ENCODE measurements at places on chromosomes 16 and 17.

DNA sequence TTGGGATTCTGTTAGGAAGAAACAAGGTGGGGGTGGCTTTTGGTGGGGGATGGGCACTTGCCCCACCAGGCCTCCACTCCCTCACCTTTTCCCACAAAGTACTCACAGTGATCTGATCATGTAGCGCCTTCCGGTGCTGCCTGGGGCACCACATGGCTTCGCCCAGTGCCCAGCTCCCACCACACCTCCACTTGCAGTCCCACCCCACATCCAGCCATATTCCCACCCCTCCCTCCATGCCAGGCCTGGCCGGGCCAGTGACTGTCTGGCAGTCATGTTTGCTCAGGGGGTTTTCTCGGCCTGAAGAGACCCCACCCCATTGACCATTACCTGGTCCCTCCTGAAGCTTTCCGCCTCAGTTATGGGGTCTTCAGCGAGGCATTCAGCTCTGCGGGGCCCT, 201.5 kb downstream of the SPECC1 start:
- DNase-seq = no peak

DNA sequence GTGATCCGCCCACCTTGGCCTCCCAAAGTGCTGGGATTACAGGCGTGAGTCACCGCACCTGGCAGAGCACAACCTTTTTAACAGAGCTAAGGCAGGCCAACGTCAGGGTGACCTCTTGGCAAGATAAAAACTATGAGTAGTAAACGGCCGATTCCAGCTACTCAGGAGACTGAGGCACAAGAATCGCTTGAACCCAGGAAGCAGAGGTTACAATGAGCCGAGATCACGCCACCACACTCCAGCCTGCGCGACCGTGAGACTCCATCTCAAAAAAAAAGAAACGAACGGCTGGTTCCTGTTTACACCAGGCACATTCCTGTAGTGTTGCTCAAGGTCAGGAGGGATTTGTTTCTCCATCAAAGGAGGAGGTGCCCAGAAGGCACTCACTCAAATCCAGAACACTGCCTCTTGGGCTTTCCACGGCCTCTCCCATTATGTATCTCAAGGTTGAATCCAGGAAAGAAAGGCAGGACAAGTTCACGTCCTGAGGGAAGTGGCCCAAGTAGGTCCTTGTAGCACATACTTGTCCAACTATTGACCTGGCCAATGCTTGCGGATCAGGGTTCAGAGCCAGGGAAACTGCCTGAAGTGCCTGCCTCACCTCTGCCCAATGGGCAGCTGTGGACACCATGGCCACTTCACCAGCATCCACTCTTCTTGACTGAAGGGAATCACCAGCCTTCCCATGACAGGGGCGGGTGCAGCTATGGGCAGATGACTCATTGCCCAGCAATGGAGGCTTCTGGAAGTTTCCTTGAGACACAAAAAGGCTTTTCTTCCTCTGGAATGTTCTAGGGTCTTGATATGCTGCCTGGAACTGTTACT, 13.5 kb downstream of the KNOP1 start:
- no peak for DNase-seq

- no peak for DNase-seq
Observed at GRCh38 chr16:87552772-87553573, 49.3 kb upstream of the JPH3 start.

GRCh38 chr17:40958086-40958953, 8.4 kb downstream of the KRT39 start:
- DNase-seq = peak; percentile 72

GRCh38 chr17:58300336-58300735, 19.6 kb upstream of the MPO start:
- no peak for DNase-seq

DNA sequence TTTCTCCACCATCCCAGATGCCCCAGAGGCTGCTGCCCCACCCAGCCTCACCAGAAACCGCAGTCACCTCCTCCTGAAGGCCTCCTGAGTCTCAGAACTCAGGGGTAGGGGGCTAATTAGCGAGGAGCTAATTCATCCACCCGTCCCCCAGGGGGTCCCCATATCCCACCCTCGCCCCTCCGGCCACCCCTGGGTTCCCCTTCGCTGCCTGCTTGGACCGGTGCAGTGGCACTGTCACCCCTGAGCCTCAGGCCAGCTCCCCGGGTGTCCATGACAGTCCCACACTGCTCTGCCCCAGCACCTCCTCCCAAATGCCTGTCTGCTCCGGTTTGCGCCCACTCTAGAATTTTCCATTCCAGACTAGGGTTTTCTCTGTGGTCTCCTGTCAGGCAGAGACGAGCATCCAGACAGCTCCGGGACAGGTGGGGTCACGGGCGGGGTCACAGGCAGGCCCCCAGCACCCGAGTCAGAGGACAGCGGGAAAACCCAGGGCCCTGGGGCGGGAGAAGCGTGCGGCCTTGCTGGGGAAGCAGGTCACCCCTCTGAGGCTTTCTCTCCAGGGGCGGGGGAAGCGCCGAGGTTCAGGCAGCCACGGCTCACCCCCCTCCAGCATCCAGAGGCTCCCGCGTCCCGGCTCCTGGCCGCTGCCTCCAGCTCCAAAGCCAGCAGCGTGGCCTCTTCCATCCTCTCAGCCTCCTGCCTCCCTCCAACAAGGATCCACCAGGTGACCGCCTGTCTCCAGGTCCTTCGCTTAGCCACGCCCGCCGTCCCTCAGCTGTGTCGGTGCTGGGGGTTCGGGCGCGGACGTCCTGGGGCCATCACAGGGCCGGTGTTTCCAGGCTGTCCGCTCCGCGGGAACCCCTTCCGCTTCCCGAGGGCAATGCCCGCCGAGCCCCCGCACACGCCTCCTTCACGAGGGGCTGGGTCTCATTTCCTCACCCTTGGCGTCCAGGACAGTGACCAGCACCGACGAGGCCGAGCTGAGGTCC, 3.1 kb upstream of the PERCC1 start:
- no peak for DNase-seq

Measured in NCI-H510A treated with DMSO at 0.1 percent for 48 hours (cell line).